ENCODE measurements at places on chromosomes 5 and 9.

GRCh38 chr5:100576217-100576751, 41.1 kb downstream of the FAM174A start:
- no peak for DNase-seq

- DNase-seq: no peak
These were observed 50.6 kb downstream of the SIL1 start for GRCh38 chr5:139147483-139148087.

DNA sequence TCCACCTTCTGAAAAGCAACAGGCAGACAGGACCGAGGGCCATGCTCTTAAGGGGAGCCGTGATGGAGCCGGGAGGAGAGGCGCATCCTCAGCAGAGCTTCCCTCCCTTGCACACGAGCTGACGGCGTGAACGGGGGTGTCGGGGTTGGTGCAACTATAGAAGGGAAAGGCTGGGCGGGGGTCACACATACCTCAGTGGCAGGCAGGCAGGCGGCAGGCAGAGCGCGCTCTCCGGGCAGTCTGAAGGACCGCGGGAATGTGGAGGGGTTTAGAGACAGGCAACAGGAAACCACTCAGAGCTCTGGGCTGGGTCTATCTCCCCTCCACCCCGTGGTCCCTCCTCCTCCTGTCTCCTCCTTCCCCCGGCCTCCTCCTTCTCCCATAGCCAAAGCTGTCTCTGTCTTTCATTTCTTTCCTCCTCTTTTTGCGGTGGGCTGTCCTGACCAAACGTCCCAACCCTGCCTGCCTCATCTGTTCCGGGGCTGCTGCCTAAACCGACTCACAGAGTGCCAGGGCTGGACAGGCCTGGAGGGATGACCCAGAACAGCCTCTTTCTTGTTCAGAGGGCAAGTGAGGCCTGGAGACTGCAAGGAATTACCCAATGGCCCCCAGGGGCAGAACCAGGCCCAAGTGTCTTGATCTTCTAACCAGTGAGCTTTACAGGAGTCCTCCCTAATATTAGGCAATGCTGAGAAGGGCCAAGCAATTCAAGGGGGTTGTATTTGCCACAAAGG, at the start of gene SPARC:
TSS of gene SPARC (minus strand) at position 242 of the 734 bp plus-strand sequence. CDS start 10,727 bp downstream, outside the sequence.
- DNase-seq: no peak

- DNase-seq: no peak
These were observed 2.9 kb downstream of the DNAJB5 start for GRCh38 chr9:34992376-34992951.

GRCh38 chr5:158940977-158941376, 158.7 kb downstream of the EBF1 start:
- no peak for DNase-seq

GRCh38 chr5:17308326-17309065, 91.1 kb downstream of the BASP1 start:
- DNase-seq: no peak

- no peak for DNase-seq
These were observed 567.3 kb upstream of the KLF4 start for GRCh38 chr9:108056805-108057386.

GRCh38 chr9:34991607-34992375, 2.2 kb downstream of the DNAJB5 start:
- DNase-seq: no peak

DNA sequence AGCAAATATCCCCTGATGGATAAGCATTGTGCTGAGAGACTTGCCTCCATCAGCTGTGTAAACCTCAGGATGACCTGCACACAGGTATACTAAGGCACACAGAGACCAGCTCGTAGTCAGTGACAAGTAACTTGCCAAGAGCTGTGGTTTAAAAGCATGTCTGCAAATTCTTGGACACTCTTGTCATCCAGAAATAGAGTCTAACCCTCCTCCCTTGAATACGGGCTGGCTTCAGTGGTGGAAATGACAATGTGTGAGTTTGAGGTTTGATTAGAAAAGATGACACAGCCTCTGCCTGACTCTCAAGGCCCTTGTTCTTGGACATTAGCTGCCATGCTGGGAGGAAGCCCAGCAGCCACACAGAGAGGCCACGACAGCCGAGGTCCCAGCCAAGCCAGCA, 114.4 kb downstream of the GADD45G start:
- no peak for DNase-seq

DNA sequence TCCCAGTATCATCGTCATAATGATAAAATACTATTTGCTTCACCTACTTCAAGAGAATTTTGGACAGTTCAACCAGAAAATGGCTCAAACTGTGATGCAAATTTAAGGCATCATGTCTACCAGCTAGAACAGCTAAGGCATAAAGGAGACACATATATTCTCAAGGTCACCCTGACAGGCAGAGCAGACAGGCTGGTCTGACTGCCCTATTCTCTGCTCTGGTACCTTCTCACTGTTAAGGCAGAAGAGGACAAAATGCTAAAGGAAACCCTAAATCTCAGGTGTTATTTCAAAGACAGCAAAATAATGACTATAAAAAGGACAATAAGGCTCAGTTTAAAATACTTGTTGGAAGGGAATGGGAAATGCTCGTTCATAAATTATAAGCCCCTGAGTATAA, 87.2 kb downstream of the MRPS27 start:
- DNase-seq: no peak

DNA sequence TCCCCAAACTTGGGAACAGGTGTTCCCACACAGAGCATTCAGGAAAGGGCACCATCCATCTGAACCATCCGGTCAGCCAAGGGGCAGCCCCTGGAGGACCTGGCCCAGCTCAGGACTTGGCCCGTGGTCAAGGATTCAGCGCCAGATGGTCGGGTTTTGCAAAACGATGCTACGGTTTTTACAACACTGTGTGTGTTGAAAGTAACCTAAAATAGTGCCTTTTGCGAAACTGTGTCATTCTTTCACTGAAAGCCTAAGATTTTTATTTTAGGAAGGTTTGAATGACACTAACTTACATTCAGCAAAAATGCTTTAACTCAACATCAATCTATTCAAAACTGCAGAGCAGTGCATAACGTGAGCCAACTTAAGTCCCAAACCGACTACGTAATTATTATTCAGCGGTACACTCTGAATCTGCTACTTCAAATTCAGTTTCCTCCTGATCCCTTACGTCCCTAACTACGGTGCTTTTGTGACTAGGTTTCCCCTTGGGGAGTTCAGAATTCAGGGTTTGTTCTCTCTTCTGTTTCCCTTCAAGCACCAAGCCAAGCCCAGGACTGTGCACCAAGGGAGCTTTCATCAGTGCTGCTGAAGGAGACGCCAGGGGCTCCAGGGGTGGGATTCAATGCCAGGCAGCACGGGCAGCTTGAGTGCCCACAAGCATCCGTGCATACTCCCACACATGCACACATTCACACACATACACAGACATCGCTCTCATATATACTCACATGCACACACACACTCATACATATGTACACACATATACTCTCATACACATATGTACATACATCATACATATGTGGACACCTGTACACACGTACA, 25.8 kb downstream of the LPCAT1 start:
- no peak for DNase-seq

DNA sequence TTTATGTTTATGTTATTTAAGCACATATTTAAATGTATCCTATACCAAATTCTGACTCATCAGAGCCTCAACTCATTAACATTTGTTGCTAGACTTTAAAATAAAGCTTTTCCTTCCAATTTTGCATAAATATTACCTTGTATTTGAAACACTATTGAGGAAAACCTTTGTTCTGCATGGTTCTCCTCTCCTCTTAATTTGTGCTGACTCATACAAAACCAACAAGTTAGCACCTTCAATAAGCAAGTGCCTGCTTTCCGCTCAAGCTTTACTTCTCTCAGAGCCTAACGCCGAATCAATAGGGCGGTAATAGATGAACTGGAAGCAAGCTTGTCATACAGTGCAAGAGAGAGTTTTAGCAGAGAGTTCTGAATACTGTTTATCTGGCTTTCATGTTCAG, 7.9 kb downstream of the AMACR start:
- no peak for DNase-seq

DNA sequence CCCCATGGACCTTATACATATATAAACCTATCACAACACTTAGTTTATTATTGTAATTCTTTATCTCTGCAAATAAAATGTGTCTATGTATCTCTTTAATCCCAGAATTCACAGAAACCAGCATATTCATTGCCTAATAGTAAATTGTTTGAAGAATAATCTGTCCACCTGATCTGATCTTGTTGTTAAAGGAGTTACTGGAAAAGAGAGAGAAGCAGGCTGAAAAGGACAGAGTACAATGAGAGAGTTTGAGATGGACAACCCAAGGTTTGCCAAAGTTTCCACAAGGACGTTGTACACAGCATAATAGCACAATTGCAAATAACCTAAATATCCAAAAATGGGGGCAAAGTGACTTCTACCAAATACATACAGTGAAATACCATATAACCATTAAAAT, 23.8 kb downstream of the PLPP1 start:
- DNase-seq: no peak

GRCh38 chr9:7777771-7778170, 21.8 kb downstream of the DMAC1 start:
- no peak for DNase-seq

- DNase-seq: no peak
These were observed 95.8 kb downstream of the ANKRD18B start for GRCh38 chr9:33619666-33620404.

DNA sequence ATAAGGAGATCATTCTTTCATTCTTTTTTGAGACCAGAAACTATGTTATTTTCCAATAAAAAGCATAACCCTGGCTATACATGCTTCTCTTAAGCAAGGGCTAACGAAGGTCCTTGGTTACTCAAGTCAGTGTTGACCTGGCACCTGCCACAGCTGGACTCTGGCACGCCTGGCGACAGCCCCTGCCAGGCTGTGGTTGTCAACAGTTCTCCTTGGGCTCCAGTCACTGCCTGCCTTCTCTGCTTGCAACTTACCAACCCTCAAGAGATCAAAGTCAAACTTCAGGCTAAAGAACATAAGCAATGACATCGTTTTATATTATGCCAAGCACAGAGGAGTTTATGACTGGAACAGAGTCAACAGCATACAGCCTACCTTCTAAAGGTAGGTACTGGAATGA, 61.4 kb upstream of the TBC1D9B start:
- DNase-seq: no peak

GRCh38 chr9:6506571-6506970, 93.6 kb downstream of the UHRF2 start:
- no peak for DNase-seq

- no peak for DNase-seq
These were observed 183.2 kb downstream of the AUH start for GRCh38 chr9:91178281-91179236.

- no peak for DNase-seq
These were observed 37.6 kb downstream of the EPB41L4A start for GRCh38 chr5:112381521-112381920.

GRCh38 chr9:127974001-127974768, 6.6 kb downstream of the EEIG1 start:
- no peak for DNase-seq

DNA sequence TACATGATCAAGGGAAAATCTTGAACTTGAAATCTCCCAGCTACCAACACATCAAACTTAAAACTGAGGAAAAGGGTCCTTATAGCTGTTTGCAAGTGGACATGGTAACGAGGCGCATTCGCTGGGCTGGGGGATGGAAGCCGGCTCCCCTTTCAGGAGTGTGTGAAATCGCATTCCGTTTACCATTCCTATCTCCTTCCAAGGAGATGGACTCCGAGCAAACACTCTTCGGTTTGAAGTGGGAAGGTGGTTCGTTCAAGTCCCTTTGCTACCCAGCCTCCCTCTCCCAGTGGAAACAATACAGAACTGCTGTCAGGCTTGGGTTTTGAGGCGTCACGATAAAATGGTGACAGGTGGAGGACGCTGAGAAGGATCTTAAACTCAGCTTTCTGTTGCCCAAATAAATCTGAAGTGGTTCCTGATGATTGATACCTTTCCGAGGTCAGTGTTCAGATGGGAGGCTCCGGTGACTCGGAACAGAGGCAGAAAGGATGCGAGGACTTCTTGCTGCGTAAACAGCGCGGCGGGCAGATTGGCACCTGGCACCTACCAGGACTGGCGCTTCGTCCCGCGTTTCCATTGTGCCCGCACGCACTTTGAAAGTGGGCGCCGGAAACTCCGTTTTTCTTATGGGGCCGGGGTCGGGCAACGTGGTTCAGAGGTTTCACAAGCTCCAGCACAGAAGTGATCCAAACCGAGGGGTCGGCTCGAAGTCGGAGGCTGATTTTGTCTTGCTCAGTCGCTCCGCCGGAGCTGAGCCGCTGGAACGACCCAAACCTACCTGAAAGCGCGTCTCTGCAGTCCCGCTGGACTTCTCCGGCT, 7.0 kb downstream of the MSX2 start:
- DNase-seq: no peak

GRCh38 chr5:153816870-153817269, 221.8 kb downstream of the FAM114A2 start:
- no peak for DNase-seq

DNA sequence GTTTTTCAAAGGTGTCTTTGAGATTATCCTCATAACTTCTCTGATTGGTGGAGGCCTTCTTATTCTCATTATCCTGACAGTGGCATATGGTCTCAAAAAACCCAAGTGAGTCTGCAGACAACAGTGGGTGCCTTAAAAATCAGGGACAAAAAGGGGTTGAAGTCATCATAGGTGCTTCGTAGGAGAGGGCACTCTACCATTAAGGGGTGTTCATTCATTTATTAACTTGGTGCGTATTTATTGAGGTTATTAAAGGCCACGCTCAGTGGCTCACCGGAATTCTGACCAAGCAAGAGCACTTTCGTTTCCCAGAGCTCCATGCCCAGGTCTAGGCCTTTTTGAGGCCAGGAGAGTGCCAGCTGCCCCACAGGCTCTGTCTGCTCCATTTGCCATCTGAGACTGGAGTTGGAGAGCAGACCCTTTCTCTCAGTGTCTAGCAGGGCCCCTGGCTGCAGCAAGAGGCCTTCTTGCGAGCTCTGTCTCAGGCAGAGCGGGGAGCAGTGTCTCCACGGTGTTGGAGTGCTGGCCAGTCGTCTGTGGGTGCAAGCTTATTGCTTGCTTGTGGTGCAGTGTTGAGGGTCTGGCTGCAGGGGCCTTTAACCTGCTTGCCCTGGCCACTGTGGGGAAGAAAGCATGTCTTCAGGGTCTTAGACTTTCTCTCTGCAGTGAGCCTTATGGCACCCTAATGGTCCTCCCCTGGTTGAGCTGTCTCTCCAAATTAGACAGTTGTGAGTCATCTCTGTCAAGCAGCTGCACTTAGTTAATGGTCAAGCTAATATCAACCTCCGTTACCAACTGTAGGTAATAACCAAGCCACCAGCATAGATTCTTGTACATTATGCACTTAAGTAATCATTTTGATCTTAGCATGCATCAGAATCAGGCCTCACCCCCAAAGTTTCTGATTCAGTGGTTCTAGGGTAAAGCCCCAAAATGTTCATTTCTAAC, 62.6 kb downstream of the IL31RA start:
- no peak for DNase-seq

- no peak for DNase-seq
These were observed 155.9 kb upstream of the CCNG1 start for GRCh38 chr5:163281512-163281911.
